ENCODE measurements at places on chromosomes 4 and X.

DNA sequence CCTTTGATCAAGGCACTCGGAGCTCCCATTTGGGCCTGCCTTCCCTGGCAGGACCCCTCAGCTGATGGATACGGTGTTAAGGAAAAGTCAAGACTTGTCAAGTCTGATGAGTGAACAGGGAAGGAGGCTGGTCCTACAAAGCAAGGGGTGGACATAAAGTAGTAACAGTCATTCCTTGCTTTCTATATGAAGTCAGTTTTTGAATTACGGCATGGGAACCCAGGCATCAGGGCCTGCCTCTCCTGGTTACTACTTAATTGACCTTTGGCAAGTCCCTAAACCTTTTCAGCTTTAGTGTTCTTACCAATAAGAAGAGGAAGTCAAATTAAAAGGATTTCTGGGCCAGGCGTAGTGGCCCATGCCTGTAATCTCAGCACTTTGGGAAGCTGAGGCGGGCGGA, 7.0 kb downstream of the CHST7 start:
- no peak for DNase-seq

DNA sequence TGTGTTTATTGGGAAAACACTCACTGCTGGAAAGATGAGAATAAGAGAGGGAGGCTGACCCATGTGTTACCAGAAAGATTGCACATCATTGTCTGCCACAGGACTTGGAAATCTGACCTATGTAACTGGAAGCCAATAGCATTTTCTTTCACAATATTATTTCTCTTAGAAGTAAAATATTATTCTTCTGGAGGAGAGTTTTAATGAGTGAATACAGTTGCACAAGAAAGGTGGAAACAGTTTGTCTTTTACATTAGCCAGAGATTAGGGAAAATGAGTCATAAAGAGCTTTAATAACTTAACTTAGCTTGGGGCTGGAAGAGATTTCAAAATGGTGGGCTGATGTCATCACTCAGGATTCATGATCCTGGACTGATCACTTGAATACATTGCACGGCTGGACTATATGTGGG, 31.5 kb upstream of the LNX1 start:
- no peak for DNase-seq

DNA sequence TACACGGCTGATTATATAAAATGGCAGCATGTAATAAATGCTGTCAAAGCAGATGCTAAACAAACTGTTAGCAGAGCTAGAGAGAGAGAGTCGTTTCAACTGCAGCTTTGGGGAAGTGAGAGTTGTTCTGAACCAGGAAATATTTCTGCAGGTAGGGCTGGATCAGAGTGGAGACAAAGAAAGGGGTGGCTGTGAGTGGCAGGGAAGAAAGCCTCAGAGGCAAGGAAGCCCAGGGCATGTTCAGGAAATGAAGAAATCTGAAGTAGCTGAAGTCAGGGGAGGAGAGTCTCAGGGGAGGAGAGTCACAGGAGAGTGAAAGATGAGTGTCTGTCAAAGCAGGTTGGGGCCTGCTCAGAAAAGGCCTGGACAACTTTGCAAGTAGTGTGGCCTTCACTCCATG, 48.4 kb upstream of the RPS6KA3 start:
- no peak for DNase-seq

- DNase-seq = no peak
Observed at GRCh38 chrX:10401239-10401638, 219.1 kb downstream of the MID1 start.

DNA sequence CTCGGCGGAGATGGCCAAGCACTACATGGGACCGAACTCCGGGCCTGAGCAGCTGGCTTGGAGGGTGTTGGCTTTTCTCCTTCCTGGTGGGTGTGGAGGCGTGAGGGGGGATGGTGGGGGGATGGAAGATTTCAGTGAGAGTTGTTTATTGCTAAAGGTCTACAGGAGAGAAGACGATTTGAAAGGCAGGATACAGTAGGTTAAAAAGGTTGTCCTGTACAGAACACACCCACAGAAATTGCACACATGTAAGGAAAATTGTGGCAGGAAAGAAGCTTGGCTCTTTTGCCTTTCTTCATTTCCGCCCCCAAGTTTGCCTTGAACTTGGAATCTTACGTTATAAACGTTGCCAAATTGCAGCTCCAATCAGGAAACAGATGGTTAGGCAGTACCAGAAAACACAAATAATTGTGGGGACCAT, 74.1 kb upstream of the STOX2 start:
- no peak for DNase-seq

- DNase-seq = no peak
Observed at GRCh38 chr4:122705547-122706117, 26.9 kb upstream of the BBS12 start.

GRCh38 chr4:69876071-69876470, 16.1 kb upstream of the SULT1E1 start:
- no peak for DNase-seq

DNA sequence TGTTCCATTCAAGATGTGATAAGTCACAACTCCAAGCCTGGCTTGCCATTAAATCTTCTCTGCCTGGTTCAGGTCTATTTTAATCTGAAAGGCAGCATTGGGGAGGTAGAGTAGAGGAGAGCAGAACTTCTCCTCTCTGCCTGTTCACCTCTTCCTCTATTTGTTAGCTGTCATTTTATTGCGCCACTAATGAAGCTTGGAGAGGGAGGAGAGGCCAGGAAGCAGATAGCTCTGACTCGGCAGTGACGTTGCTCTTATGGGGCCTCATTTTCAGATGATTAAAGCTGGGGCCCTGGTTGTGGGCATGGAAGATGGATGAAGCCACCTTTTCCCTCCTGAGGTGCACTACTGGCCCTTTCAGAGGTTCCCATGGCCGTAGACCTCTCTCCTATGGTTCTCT, 207.3 kb downstream of the MID1IP1 start:
- DNase-seq = no peak

DNA sequence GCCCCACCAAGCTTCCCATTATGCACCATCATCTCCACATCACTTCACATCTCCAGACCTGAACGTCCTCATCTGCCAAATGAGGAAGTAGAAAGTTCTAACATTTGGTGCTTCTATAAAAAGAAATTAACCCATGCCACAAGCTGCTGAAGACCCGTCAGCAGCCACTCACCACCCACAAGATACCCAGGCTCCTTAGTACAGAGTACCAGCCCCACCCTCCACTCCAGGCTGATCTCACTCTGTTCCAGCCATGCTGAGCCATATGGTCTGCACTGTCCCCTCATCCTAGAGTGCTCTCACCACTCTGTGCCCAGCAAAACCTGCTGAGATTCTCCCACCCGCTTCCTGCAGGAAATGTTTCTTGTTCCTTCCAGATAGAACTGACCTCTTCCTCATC, 240.8 kb upstream of the PPARGC1A start:
- DNase-seq = no peak

- DNase-seq = no peak
Observed at GRCh38 chr4:124504431-124504830, 208.1 kb downstream of the ANKRD50 start.

GRCh38 chr4:165355900-165356300, 22.9 kb upstream of the CPE start:
- DNase-seq = no peak

- DNase-seq = no peak
Observed at GRCh38 chr4:41160856-41161255, 53.5 kb downstream of the APBB2 start.

DNA sequence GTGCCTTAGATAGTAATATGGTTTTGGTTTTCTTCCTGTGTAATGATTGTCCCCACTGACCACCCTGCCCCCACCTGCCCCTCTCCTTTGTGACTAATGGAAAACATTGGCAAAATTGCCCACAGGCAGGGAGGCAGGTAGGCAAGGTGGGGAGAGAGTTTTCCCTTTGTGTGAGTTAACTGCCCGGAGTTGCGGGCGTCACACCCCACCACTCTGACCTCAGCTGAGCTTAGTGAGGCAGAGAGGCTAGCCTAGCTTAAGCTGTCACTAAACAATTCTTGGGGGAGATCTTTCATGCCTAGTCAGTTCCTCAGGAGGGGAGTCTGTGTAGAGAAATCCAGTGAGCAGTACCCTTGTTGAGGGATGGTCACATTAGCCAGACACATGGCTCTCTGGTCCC, 245.3 kb downstream of the BCOR start:
- DNase-seq = no peak

GRCh38 chr4:145635630-145636029, 16.4 kb downstream of the MMAA start:
- DNase-seq = no peak

DNA sequence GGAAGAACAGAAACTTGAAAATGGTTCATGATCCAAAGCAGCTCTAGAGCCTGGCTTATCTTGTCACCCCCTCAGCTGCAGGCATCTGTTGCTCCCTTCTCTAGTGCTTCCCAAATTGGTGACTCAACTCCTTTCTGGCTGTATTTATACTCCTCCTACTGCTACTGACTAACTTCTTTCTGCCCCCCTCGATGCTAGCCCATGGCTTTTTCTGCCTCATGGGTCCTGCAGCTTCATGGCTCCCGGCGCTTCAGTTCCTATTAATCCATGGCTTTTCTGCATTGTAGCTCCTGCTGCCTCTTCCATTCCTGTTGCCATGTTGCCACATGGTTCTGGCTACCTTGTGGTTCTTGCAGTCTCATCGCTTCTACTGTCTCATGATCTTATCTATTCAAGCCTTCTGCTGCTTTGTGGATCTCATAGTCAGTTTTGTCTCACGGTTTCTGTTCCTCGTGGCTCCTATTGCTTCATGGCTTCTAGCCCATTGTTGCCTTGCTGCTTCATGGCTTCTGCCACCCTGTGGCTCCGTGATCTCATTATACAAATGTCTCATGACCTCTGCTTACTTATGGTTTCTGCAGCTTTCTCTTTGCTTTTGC, 48.1 kb downstream of the SMC1A start:
- DNase-seq = no peak

DNA sequence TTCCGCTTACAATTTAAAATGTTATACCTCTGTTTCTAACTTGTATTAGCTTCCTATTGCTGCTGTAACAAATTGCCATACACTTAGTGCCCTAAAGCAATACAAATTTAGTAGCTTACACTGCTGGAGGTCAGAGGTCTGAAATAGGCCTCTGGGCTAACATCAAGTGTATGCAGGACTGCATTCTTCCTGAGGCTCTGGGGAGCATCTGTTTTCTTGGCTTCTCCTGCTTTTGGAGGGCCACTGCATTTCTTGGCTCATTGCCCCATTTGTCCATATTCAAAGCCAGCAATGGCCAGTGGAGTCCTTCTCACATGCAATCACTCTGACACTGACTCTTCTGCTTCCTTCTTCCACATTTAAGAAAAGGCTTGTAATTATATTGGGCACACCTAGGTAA, 639.8 kb upstream of the INTU start:
- DNase-seq = no peak

DNA sequence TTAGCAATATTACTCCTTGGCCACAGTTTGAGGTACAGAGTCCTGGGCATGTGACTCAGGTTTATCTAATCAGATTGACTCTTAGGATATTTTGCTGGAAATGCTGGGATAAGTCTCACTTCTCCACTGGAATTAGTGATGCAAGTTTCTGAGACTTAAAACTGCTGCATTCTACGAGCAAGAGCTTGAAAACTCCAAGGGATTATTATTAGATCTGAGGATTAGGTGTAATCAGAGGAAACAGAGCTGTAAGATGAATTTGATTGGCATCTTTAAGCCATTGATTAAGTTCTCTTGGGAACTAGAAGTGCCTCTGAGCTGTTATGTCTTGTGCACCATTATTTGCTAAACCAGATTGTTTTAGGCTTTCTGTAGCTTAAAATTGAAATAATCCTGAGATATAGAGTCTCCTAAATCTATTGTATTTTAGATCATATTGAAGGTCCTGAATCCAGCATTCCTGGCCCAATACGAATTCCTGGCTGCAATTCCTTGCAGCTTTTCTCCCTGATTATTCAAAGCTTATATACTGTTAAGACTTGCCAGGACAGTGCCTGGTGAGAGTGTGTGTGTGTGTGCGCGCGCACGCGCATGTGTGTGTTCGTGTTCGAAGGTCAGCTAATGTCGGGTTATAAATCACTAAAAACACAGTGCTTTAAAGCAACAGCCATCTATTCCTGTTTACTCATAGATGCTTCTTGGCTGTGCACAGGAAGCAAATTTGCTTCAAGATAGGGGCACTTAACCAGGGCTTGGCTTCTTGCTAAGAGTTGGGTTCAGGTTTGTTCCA, 735.1 kb downstream of the STIM2 start:
- DNase-seq = no peak

DNA sequence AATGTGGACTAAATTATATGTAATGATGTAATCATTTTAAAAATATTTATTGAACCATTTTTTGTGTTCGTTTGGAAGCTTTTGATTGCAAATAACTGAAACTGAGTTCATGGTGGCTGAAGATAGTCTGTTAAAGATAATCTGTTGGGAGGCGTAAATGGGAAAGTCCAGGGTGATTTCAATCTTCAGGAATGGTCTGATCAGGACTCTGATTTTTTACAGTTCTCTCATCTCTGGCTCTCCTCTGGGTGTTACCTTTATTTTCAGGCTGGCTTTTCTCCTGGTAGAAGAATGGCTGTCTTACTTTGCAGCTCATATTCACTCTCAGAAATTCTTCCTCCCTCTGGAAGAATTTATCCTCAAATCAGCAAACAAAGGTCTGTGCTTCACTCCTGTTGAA, 199.0 kb upstream of the LEF1 start:
- DNase-seq = no peak

GRCh38 chrX:78327370-78328086, at the start of gene CYSLTR1:
Gene CYSLTR1 (minus strand): TSS chrX:78327611. CDS start chrX:78273746, 53,865 bp downstream.
- no peak for DNase-seq

- no peak for DNase-seq
Observed at GRCh38 chr4:123892368-123892976, 495.9 kb downstream of the SPRY1 start.

- DNase-seq = no peak
Observed at GRCh38 chrX:108224727-108225621, 133.4 kb downstream of the ATG4A start.

DNA sequence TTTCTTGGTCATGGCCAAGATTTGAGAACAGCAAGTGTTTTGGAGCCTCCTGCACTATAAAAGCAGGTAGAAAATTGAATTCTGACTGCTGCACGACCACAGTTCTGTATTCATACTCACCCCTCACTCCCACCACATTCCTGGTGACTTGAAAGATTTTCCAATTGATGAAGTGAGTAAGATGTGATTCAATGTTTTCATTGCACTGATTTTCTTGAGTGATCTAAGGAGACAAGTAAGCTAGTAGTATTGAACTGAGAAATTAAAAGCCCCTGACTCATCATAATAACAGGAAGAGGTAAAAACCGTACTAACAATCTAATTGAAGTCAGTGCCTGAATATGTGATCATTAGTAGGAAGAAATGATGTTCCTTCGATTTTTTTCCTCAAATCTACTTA, 6.1 kb upstream of the SEC24D start:
- no peak for DNase-seq

DNA sequence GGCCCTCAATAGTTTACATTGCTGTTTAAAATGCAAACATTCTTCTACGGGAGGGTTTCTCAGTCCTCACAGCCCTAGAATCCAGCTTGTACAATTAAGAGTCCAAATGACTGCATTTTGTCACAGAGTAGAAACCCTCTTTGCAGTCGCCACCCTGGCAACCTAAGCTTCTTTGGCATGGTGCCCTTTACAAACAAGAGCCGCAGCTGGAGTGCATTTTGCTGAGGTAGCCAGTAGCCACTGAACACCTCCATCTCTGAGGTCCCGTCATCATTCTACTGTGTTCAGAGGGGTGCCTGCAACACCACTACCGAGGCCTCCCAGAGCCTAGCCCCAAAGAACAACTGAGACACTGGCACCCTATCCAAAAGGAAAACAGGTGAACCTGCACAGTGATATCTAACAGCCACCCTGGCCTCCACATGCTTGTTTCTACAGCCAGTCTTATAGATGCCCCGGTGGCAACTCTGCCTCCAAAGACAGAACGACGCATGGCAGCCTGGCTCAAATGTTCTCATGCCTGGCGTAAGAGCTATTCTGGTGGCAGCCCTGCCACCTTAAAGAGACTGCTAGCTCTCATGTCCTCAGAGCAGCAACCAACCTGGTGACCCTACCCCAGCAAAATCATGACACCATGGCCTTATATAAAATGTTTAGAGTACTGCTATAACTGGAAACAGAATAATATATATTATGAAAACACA, 801.9 kb downstream of the TECRL start:
- no peak for DNase-seq

All from activated T-cell treated with anti-CD3 and anti-CD28 coated beads for 24 hours (primary cell).